ENCODE measurements at places on chromosomes 16 and 17. TPM values are rescaled to one million over a fixed set of nuclear protein-coding genes. Genes with fewer than 3 reads are reported as not detected.
A peak's percentile ranks its signal among the peaks of the same experiment; 100 is the strongest.

- no peak for DNase-seq
- H3K36me3 ChIP-seq, result no peaks in the 10 kb centered on the region
- no peaks in the 10 kb centered on the region for H3K27me3 ChIP-seq
- no peak overlapping the region for H3K4me3 ChIP-seq
- H3K4me1 ChIP-seq, result peaks cover 34% of the 10 kb centered on the region
Measured at GRCh38 chr16:3963203-3963602, 82.7 kb upstream of the CREBBP start.

DNA sequence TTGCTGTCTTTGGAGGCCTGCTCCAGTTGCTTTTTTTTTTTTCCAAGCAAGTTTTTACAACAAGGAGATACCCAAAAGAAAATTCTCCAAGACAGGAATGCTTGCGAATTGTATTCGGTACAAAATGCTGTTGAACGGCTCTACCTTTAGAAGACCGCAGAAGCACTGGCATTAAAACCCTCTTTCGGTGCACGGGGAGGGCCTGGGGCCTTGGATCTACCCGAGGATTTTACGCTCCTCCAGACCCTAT lies 1.3 kb upstream of the HELZ start:
- no peaks in the 10 kb centered on the region for H3K27me3 ChIP-seq
- no peak for DNase-seq
- H3K27ac ChIP-seq, result no peak overlapping the region

The RNF135 gene
- total RNA-seq, result 41.8 TPM

The HCRT gene
- total RNA-seq, result not detected

The SHPK gene
- total RNA-seq, result 8.4 TPM

The ZG16 gene
- total RNA-seq, result not detected

The ZNF629 gene
- total RNA-seq, result 19.2 TPM

The GDPD3 gene
- total RNA-seq, result 2.5 TPM

DNA sequence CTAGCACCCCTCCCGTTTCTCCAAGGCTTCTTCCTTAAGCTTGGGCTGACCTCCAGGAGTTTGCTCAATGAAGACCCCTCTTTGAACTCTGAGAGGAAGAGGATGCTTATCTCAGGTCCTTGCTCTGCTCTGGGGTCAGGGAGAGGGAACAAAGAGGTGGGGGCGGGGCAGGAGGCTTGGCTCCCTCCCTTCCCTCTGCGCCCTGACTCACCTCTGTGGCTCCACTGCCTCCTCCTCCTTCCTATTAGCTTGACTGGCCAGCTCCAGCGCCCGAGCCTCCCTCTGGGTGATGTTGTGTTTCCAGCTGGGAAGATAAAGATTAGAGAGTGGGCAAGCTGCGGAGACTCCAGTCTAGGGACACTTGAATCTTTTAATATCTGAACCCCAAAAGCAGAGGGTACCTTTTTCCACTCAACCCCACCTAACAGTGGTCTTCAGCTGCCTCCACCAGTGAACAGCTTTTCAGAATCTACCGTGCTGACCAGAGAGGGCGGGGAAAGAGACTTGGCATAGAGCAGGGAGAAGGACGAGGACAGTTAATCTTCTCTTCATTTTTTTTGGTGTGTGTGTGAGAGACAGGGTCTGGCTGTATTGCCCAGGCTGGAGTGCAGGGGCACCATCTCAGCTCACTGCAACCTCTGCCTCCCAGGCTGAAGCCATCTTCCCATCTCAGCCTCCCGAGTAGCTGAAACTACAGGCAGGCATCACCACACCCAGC lies 6.7 kb downstream of the GIP start:
- peaks cover 17% of the 10 kb centered on the region for H3K4me1 ChIP-seq
- H3K27me3 ChIP-seq, result no peaks in the 10 kb centered on the region
- H3K36me3 ChIP-seq, result no peaks in the 10 kb centered on the region
- peak overlapping the region; percentile 38 for H3K4me3 ChIP-seq
- H3K27ac ChIP-seq, result peak overlapping the region; percentile 25

The CHD3 gene
- 84.6 TPM for total RNA-seq

- no peaks in the 10 kb centered on the region for H3K36me3 ChIP-seq
- H3K4me3 ChIP-seq, result no peak overlapping the region
- no peak for DNase-seq
- no peaks in the 10 kb centered on the region for H3K27me3 ChIP-seq
- H3K27ac ChIP-seq, result peak overlapping the region; percentile 67
Measured at GRCh38 chr17:48491527-48492273, 39.1 kb downstream of the HOXB1 start.

DNA sequence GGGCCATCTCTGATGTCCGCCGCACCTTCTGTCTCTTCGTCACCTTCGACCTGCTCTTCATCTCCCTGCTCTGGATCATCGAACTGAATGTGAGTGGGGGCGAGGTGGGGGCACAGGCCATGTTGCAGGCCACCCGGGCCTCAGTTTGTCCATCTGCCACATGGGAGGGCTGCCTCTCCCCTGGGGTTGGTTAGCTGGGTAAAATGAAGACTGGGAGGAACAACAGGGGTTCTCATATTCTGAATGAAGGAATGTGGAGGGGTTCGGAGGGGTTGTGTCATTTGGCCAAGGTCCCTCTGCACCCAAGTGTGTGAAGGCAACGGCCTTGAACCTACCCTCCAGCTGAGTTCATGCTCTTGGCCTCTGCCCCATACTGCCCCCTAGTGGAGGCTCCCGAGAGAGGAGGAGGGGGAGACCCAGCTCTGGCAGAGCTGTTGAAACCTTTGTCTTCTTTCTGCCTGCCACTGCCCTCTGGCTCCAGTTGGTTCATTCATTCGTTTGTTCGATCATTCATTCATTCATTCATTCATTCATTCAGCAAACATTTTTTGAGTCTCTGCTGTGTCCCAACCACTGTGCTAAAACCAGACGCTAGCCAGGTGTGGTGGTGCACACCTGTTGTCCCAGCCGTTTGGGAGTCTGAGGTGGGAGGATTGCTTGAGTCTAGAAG lies 11.4 kb upstream of the TCAP start:
- H3K27ac ChIP-seq, result no peak overlapping the region
- H3K4me1 ChIP-seq, result peaks cover 11% of the 10 kb centered on the region
- no peaks in the 10 kb centered on the region for H3K36me3 ChIP-seq
- no peak overlapping the region for H3K4me3 ChIP-seq

The KRT34 gene
- not detected for total RNA-seq

The CISD3 gene
- 45.0 TPM for total RNA-seq

GRCh38 chr17:48488548-48489106 lies 42.2 kb downstream of the HOXB1 start:
- peaks cover 44% of the 10 kb centered on the region for H3K4me1 ChIP-seq
- H3K36me3 ChIP-seq, result no peaks in the 10 kb centered on the region
- no peak overlapping the region for H3K4me3 ChIP-seq
- H3K27me3 ChIP-seq, result no peaks in the 10 kb centered on the region

- peaks cover 7% of the 10 kb centered on the region for H3K4me1 ChIP-seq
- DNase-seq, result no peak
- H3K36me3 ChIP-seq, result peaks cover 3% of the 10 kb centered on the region
- H3K4me3 ChIP-seq, result peak overlapping the region; percentile 91
Measured at GRCh38 chr16:46620266-46621005, 743 bp downstream of the SHCBP1 start.

- 0 out of 2 replicates have a peak, but pooled peaks cover 3% of the 10 kb centered on the region for H3K4me1 ChIP-seq
- DNase-seq, result no peak
- peaks cover 23% of the 10 kb centered on the region for H3K36me3 ChIP-seq
- H3K27ac ChIP-seq, result no peak overlapping the region
Measured at GRCh38 chr17:59914274-59914854, 21.4 kb downstream of the RPS6KB1 start.

The CDRT15 gene
- not detected for total RNA-seq

The ANKRD40CL gene
- total RNA-seq, result not detected

DNA sequence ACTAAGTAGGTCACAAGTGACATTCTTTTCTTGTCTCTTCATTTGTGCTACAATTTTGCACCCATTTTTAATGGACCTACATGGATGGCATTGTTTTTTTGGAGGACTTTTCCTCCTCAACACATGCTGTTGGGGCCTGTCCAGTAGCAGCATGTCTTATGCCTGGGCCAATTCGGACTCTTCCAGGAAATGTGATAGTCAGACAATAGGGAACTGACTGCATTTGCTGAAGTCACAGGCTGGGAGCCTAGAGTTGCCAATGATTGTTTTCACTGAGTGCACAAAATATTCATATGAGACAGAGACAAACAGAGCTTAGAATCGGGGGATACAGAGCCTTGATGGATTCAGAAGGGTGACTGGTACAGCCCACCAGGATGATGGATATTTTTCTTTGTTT lies 867.3 kb upstream of the GOT2 start:
- no peak for DNase-seq
- H3K27ac ChIP-seq, result no peak overlapping the region
- no peaks in the 10 kb centered on the region for H3K27me3 ChIP-seq
- no peak overlapping the region for H3K4me3 ChIP-seq
- H3K4me1 ChIP-seq, result no peaks in the 10 kb centered on the region
- H3K36me3 ChIP-seq, result no peaks in the 10 kb centered on the region

- no peak for DNase-seq
- H3K4me1 ChIP-seq, result no peaks in the 10 kb centered on the region
- no peak overlapping the region for H3K27ac ChIP-seq
- no peak overlapping the region for H3K4me3 ChIP-seq
Measured at GRCh38 chr17:15914400-15915170, 30.3 kb upstream of the ADORA2B start.

GRCh38 chr16:30004424-30004776 lies 6.4 kb downstream of the DOC2A start:
- no peak overlapping the region for H3K27ac ChIP-seq
- no peaks in the 10 kb centered on the region for H3K36me3 ChIP-seq
- H3K4me3 ChIP-seq, result no peak overlapping the region
- H3K4me1 ChIP-seq, result 0 out of 2 replicates have a peak, but pooled peaks cover 3% of the 10 kb centered on the region
- no peak for DNase-seq
